WTC11 (cell line): ENCODE measurements at places on chromosomes 11 and 22.

DNA sequence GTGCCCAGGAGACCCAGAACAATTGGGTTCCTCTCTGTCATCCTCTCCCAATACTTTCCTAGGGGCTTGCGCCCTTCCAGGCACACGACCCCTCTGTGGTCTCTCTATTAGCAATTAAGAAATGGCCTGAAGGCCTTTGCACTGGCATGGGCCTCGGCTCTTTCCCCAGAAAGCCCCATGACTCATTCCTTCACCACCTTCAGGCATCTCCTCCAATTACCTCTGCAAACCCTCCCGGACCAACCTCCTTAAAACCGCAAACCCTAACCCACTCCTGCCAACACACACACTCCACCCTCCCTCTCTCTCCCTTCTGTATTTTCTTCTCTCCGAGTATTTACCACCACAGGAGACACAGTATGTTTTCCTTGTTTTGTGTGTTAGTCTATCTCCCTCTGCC is 36.7 kb downstream of the LARGE1 start:
- no peak for DNase-seq

DNA sequence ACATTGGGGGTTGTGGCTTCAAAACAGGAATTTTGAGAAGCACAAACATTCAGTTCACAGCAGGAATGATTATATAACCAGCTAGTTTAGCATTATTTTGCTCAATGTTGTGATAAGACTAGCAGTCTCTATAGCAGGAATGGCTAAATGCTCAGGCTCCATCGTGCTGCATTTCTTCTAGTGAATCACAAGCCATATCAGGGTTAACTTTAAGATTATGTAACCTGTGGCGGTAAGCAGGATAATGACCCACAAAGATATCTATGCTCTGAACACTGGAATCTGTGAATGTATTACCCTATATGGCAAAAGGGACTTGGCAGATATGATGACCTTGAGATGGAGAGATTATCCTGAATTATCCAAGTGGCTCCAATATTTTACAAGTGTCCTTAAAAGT is 14.8 kb downstream of the FSHB start:
- no peak for DNase-seq

DNA sequence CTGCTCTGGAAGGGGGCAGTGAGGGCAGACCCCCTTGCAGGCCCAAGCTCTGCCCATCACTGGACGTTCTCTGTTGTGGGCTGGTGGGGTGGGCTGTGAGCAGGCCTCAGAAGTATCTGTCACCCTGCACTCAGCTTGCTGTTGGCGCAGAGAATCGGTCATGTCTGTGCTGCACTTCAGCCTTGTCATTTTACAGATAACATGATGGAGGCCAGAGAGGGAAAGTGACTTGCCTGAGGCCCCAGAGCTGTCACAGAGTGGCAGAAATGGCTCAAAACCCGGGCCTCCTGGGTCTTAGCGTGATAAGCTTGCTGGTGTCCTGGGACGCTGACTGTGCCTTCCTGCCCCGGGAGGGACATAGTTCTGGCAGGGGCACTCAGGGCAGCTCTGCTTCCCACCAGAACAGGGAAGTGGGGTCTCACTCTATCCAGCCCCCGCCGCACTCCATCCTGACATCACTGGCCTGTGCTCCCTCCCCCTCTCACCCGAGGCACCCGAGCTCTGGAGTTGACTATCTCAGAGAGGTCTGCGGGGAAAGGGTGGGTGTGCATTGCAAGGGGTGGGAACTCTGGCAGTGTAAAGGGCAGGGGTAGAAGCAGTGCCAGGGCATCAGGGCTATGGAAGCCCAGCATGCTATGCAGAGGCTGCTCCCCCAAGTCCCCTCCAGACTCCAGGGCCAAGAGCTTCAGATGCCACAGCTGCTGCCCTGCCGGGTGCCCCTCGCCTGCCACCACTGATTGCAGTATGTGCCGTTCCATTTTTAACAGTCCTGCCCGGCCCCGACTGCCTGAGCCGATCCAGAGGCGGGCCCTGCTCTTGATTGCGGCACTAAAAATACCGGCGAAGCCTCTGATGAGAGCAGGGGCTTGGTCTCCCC is 50.4 kb upstream of the NECTIN1 start:
- no peak for DNase-seq

DNA sequence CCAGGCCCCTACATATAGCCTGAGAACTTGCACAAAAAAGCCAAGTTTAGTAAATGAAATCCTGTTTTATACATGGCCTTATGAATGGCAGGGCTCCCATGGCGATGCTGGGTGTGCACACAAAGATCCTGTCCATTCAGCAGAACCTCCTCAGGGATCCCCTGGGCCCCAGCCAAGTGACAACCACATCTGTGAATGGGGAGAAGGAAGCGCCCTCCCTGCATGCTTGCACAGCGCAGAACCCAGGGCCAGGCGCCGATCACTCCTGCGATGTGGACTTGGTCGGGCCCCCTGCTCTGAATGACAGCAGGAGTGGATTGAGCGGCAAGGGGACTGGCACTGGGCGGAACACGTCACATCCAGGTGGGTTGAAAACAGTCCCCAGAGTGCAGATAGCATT is 4.5 kb upstream of the CDC42EP2 start:
- DNase-seq: no peak

GRCh38 chr11:115590254-115590653 is 86.0 kb upstream of the CADM1 start:
- no peak for DNase-seq

- DNase-seq: no peak
Measured at GRCh38 chr22:45296628-45297297, 12.0 kb downstream of the UPK3A start.

- peak; percentile 0 for DNase-seq
Measured at GRCh38 chr11:68973219-68973618, 7.6 kb downstream of the MRGPRD start.

DNA sequence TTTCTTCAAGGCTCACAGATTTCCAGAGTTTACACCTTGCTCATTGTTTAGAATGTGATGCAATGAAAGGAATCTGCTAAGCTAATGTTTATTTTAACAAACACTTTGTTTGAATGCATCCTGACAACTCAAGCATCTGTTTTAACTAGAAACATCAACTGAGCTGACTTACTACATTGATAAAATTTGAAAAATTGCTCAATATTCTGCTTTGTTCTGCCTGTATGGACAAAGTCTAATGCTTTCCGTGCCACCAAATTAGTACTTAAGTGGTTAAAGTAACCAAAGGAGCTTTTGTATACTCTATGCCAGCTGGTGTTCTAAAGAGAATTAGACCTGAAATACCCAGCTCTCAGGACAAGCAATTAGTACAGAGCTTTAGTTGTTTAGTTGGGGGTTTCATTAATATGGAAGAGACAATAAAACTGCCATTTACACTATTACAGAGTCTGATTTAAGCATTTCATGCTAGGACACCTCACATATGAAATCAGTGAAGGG is 105.2 kb downstream of the MAML2 start:
- no peak for DNase-seq

DNA sequence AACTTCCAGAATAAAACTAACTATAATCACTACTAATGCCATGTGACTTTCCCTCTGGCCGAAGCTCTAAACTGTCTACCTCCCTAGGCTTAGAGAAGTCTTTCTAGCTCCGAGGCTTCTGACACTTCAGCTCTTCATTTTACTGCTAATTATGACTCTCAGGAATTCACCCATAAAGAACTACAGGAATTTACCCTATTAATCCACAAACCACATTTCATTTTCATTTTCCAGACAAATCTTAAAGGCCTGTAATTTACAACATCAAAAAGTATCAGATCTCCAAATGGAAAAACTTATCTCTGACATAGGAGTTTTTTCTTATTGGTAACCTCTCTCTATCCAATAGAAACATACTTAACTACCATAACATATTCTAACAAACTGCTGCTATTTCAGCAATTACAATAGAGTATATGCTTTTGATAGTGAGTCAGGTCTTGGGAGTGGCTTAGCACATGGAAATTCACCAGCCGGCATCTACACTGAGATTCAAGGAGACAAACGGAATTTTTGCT is 33.4 kb downstream of the MRTFA start:
- DNase-seq: no peak

GRCh38 chr11:93728792-93729128 is 12.5 kb downstream of the TAF1D start:
- no peak for DNase-seq

GRCh38 chr11:65180877-65181568 is 705 bp upstream of the CAPN1 start:
- peak; percentile 86 for DNase-seq

- no peak for DNase-seq
Measured at GRCh38 chr11:20840341-20840740, 171.0 kb downstream of the NELL1 start.

DNA sequence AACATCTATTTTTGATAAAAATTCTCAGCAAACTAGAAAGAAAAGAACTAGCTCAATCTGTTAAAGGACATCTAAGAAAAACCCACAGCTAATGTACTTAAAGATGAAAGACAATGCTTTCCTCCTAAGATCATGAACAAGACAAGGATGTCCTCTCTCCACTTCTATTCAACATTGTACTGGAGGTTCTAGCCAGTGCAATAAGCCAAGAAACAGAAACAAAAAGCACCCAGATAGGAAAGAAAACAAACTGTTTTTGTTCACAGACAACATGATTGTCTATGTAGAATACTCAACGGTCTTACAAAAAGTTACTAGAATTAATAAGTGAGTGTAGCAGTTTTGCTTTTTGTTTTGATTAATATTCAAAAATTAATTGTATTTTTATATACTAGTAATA is 7.8 kb downstream of the CD3D start:
- no peak for DNase-seq

GRCh38 chr11:12188548-12189317 is 78.3 kb downstream of the MICAL2 start:
- DNase-seq: no peak

- no peak for DNase-seq
Measured at GRCh38 chr11:70326365-70326811, 55.9 kb downstream of the PPFIA1 start.

DNA sequence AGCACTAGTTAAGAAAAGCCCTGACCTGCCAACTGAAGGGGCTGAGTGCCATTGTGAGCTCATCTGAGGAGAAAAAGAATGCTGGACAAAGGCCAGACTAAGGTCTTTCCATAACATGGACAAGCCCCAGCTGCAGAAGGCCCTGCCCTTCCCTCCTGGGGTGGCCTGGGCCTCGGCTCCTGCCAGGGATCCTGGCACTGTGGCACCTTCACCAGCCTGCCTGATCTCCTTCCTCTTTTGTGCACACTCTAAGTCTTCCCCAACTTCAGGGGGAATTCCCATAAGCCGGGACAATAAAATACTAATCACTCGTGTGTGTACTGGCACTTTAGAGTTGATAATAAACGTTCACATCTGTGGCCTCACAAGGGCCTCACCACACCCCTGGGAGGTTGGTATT is 9.9 kb downstream of the TMPRSS13 start:
- DNase-seq: no peak

DNA sequence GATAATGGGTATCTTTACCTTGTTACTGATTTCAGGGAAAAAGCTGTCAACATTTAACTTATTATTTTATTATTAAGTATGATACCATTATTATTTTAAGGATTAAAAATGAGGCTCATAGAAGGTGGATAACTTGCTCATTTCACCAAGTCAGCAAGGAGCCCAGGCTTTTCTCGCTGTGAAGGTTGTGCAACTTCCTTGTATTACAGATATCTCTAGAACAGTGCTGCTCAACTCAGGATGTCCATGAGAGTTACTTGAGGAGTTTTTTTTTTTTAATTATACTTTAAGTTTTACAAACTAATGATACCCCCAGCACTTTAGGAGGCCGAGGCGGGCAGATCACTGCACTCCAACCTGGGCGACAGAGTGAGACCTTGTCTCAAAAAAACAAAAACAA is 98.2 kb downstream of the INSC start:
- no peak for DNase-seq

- no peak for DNase-seq
Measured at GRCh38 chr11:83681031-83681781, 395.0 kb upstream of the CCDC90B start.

GRCh38 chr11:118370774-118371173 is 11.4 kb downstream of the UBE4A start:
- no peak for DNase-seq

GRCh38 chr22:28810821-28811491 is 10.6 kb upstream of the XBP1 start:
- no peak for DNase-seq

GRCh38 chr11:83150450-83150849 is 6.5 kb upstream of the PCF11 start:
- no peak for DNase-seq

GRCh38 chr11:123653827-123654565 is 428 bp downstream of the SCN3B start:
- DNase-seq: peak; percentile 64

DNA sequence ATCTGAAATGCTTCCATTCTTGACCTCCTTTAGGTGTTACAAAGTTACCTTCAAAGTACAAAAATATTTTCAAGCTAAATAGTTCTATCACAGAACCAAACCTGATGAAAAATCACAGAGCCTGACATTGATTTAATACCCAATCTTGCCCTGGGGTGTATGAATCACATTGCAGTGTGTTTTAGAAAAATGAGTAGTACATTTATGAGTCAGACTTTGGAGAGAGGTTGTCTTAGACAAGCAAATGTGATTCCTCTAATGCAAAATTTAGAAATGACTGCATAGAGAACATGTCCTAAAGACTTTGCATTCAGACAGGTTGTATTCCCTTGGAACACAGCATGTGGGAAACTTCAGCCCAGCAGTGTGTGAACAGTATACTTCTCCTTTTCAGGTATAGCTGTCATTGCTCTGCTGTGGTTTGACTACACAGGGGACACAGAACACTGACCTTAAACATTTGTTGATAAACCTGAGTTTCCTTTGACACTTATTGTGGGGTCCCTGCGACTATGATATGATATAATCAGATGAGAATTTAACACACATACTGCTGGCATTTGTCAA is 972.1 kb downstream of the JRKL start:
- DNase-seq: no peak

GRCh38 chr11:69220561-69221051 is 64.9 kb downstream of the SMIM38 start:
- peak; percentile 2 for DNase-seq

- no peak for DNase-seq
Measured at GRCh38 chr11:11750017-11750878, 91.5 kb upstream of the USP47 start.

GRCh38 chr22:37354670-37355069 is 72.4 kb downstream of the CYTH4 start:
- no peak for DNase-seq

- DNase-seq: no peak
Measured at GRCh38 chr22:45630436-45630835, 41.2 kb upstream of the ATXN10 start.
